ENCODE measurements at places on chromosomes 13 and 19.

DNA sequence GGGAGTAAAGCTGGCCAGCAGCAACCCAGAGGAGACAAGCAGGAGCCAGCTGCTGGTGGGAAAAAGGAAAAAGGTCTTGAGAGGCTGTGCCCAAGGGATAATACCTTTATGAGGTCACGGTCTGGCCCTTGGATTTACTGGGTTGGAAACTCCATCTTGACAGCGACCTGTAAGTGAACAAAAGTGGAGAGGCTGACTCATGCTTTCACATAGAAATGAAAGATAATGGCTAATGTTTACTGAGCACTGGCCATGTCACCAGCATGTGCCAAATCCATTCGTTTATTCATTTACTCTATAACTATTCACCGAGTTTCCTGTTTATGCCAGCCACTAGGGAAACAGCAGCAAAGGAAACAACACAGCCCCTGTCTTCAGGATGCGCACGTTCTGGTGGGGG is 4.7 kb downstream of the VRK3 start:
- no peaks in the 10 kb centered on the region for H3K27me3 ChIP-seq
- H3K27ac ChIP-seq = no peak overlapping the region
- H3K4me3 ChIP-seq = no peak overlapping the region
- peaks cover 29% of the 10 kb centered on the region for H3K4me1 ChIP-seq
- DNase-seq = no peak
- H3K36me3 ChIP-seq = peaks cover 24% of the 10 kb centered on the region

- H3K27me3 ChIP-seq = no peaks in the 10 kb centered on the region
- no peak for DNase-seq
- peaks cover 18% of the 10 kb centered on the region for H3K4me1 ChIP-seq
- H3K4me3 ChIP-seq = no peak overlapping the region
These were observed 128.6 kb downstream of the USP12 start for GRCh38 chr13:27043013-27043412.

- no peaks in the 10 kb centered on the region for H3K36me3 ChIP-seq
- H3K4me1 ChIP-seq = peaks cover 28% of the 10 kb centered on the region
- H3K27ac ChIP-seq = no peak overlapping the region
- DNase-seq = no peak
- no peak overlapping the region for H3K4me3 ChIP-seq
- H3K27me3 ChIP-seq = peaks cover 4% of the 10 kb centered on the region
These were observed 3.0 kb upstream of the PLEKHF1 start for GRCh38 chr19:29662278-29662603.

GRCh38 chr13:59259165-59260000 is 904.3 kb downstream of the DIAPH3 start:
- H3K4me1 ChIP-seq = no peaks in the 10 kb centered on the region
- no peaks in the 10 kb centered on the region for H3K27me3 ChIP-seq
- DNase-seq = no peak
- no peak overlapping the region for H3K27ac ChIP-seq
- H3K4me3 ChIP-seq = no peak overlapping the region

DNA sequence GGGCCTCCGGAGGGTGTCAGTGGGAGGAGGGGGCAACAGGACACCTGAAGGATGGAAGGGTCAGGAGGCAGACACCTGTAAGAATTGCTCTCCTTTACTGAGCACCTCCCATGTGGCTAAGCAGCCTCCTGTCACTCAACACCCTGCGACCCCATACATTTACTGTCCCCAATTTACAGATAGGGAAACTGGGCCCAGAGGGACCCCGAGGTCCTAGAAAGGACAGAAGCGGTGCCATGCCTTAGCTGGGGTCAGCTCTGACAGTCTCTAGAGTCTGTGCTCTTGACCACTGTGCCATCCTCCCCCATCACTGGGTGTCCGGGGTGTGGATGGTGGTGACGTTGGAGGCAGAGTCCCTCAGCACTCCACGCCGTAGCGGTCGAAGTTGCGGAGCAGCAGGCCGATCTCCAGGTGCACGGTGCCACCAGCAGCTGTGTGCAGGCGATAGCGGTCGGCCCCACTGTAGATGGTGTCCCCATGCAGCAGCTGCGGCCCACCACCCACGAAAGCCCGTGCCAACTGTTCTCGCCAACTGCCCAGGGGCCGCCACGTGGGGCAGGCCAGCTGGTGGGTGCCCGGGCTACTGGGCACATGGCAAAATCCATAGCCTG is 726 bp upstream of the TGFB1 start:
- H3K36me3 ChIP-seq = peaks cover 40% of the 10 kb centered on the region
- DNase-seq = no peak
- peak overlapping the region; percentile 93 for H3K27ac ChIP-seq
- H3K27me3 ChIP-seq = no peaks in the 10 kb centered on the region
- H3K4me1 ChIP-seq = peaks cover 34% of the 10 kb centered on the region

DNA sequence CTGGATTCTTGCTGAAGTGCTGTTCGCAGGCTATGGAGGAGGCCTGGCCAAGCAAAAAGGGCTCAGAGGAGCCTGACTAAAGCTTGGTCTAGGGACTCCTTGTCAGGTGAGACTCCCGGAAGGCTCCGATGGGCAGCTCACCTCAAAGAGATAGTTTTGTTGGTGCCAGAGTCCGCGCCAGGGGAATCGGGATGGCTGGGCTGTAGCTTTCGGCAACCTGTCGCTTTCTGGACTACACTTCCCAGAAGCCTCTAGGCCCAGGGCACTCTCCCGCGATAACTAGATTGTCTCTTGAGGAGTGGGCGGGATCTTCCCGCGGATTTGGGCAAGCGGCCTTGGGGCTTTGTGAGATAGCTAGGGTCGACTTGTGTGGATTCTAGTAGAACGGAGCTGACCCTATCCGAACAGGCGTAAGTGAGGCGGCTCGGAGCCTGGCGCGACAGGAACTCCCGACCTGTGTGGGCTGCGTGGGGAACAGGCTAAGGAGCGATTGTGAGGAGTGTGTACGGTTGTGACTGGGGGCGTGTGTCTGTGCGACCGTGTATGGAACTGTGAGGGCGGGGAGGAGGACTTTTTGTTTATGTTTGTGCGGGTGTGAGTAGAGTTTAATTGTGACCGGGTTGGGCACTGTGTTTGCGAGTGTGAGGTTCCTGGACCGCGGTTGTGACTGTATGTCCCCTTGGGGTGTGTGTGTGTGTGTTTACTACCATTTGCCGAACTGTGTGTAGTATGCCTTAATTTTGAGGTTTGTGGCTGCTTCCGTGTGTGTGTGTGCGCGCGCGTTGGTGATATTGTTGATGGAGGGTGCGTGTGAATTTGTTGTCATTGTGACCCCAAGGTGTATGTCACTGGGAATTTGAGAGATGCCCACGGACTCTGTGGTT is at the start of gene ZNF345:
Gene ZNF345 (plus strand): TSS at position 318 of the 884 bp plus-strand sequence. CDS start 25,955 bp downstream, outside the sequence.
- H3K4me3 ChIP-seq = no peak within 1 kb of the TSS
- H3K27me3 ChIP-seq = no peaks in the 10 kb centered on the region
- peaks cover 10% of the 10 kb centered on the region for H3K4me1 ChIP-seq
- peaks cover 34% of the 10 kb centered on the region for H3K36me3 ChIP-seq
- peak; percentile 86 for DNase-seq

- no peak overlapping the region for H3K4me3 ChIP-seq
- H3K27me3 ChIP-seq = peaks cover 31% of the 10 kb centered on the region
- no peak for DNase-seq
- H3K4me1 ChIP-seq = no peaks in the 10 kb centered on the region
These were observed 44.1 kb upstream of the RFXAP start for GRCh38 chr13:36774931-36775330.

DNA sequence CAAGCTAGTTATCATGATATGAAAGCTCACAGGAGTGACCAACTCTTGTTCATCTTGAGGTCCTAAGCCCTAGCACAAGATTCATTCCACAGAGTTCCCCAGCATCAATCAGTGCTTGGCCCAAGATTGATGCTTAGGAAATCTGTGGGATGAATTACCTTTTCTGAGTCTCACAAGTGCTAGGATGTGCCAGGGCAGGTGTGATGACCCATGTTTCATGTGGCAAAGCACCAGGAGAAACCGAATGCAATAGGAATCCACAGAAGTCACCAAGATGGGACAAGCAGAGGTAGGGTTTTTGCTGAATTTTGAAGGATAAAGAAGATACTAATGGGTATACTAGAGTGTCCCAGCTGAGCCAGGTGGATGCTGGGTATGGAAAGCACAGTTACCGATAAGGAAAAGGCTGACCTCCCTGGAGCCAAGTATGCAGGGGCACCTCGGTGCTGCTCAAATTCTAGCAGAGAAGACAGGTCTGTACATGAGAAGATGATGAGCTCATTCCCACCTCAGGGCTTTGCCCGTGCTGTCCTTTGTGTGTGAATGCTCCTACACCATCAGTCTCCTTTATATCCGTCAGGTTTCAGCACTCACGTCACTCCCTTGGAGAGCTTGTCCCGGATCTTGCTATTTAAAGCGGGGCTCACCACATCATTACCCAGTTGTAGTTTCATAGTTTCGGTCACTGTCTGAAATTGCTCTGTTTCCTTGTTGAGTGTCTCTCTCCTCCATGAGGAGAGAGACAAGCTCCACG is 168.9 kb upstream of the TSC22D1 start:
- H3K27ac ChIP-seq = no peak overlapping the region
- H3K4me1 ChIP-seq = no peaks in the 10 kb centered on the region
- no peak overlapping the region for H3K4me3 ChIP-seq

DNA sequence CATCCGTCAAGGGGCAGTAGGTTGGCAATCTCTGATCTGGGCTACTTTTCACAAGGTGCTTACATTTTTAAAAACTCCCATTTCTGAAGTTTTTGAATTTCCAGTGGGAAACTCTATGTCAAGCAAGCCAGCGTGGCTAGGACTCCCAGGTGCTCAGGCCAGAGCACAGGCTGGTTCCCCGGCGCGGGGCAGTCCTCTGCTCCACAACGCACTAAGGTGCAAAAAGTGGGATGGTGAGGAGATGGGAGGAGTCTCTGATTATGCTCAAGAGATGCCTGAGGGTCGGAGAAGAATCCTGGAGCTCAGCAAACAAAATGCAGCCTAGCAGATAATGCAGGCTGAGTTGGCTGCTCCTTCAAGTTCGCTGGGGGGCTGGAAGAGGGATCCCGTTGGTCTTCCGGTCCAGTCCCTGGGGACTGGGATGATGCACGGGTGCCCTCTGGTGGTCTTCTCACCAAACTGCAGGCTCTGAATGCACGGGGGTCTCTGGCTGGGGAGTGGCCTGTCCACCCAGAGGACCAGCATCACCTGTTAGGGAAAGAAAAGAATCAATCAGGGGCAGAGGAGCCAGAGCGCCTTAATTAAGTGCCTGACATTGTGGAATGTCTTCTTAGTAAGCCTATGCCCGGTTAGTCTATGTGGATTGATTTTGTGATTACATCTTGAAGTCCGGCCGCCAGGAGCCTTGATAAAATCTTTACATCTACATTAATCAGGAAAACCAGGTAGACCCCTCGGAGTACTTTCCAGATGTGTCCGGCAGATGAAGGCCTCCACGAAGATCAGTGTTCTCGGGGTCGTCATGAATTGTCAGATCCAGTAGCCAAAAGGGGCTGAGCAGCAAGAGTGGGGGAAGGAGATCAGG is 244.4 kb upstream of the MAB21L1 start:
- no peak overlapping the region for H3K27ac ChIP-seq
- no peaks in the 10 kb centered on the region for H3K36me3 ChIP-seq

DNA sequence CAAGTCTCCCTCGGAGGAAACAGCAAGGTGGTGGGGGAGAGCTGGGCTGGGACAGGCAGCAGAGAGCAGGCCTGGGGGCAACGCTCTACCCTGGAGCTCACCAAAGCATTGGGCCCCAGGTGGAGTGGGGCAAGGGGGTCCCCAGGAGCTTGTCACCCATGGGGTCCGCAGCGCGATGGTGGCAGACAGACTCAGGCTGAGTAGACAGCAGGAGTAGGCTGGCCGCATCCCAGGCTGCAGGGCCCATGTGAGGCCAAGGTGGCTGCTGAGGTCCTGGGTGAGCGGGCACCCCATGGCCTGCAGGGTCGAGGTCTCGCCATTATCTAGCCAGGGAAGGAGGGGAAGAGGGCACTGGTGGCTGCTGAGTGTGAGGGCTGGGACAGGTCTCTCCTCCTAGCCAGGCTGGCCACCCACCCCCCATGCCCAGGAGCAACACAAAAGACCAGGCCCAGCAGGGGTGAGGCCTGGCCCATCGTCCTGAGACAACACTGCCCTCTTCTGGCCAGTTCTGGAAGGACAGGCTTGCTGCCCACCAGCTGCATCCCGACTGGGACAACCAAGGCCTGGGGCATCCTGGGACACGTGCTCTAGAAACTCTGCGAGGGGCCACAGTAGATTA is 33.1 kb downstream of the CEBPG start:
- H3K27me3 ChIP-seq = no peaks in the 10 kb centered on the region
- peak; percentile 61 for DNase-seq
- H3K4me3 ChIP-seq = no peak overlapping the region
- H3K36me3 ChIP-seq = peaks cover 15% of the 10 kb centered on the region
- H3K4me1 ChIP-seq = peaks cover 7% of the 10 kb centered on the region

GRCh38 chr19:57813919-57814504 is 701 bp downstream of the ZNF552 start:
- DNase-seq = no peak
- H3K27ac ChIP-seq = peak overlapping the region; percentile 96
- no peaks in the 10 kb centered on the region for H3K27me3 ChIP-seq
- H3K36me3 ChIP-seq = peaks cover 33% of the 10 kb centered on the region

GRCh38 chr19:50565984-50566903 is 2.0 kb downstream of the LRRC4B start:
- H3K27me3 ChIP-seq = peaks cover 71% of the 10 kb centered on the region
- DNase-seq = no peak
- peaks cover 22% of the 10 kb centered on the region for H3K4me1 ChIP-seq
- H3K4me3 ChIP-seq = peak overlapping the region; percentile 66

GRCh38 chr19:14383661-14384555 is 2.7 kb downstream of the ADGRE5 start:
- no peaks in the 10 kb centered on the region for H3K27me3 ChIP-seq
- DNase-seq = peak; percentile 77
- H3K36me3 ChIP-seq = peaks cover 7% of the 10 kb centered on the region
- H3K4me3 ChIP-seq = peak overlapping the region; percentile 77
- peak overlapping the region; percentile 87 for H3K27ac ChIP-seq
- H3K4me1 ChIP-seq = peaks cover 59% of the 10 kb centered on the region

DNA sequence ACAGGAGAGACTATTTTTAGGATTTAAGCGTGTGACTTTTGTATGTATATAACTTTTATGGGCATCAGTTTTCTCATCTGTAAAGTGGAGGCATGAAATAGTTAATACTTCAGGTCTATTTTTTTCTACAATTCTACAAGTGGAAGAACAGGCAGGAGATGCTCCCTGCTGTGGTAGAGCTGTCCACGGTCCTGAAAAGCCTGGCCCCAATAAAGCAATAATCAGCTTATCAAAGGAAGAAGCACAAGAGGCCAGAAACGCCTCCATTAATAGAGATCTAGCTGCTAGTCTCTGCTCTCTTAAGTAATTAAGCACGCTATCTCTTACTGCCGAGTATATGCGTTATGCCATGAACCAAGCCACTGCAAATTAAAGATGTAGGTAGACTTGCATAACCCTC is 28.0 kb upstream of the WASF3 start:
- H3K27ac ChIP-seq = no peak overlapping the region
- peaks cover 7% of the 10 kb centered on the region for H3K27me3 ChIP-seq
- no peaks in the 10 kb centered on the region for H3K4me1 ChIP-seq
- H3K4me3 ChIP-seq = no peak overlapping the region
- no peak for DNase-seq

DNA sequence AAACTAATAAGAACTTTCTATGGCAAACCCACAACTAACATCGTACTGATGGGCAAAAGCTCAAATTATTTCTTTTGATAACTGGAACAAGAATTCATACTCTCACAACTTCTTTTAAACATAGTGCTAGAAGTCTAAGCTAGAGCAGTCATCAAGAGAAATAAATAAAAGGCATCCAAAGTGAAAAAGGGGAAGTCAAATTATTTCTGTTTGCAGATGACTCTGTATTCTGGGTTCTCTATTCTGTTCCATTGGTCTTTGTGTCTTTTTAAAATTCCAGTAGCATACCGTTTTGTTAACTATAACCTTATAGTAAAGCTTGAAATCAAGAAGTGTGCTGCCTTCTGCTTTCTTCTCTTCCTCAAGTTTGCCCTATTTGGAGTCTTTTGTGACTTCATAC is 1215.9 kb downstream of the UQCRFS1 start:
- H3K4me1 ChIP-seq = no peaks in the 10 kb centered on the region
- no peak overlapping the region for H3K27ac ChIP-seq
- no peak for DNase-seq
- no peaks in the 10 kb centered on the region for H3K27me3 ChIP-seq
